T-helper 2 cell (primary cell): ENCODE measurements at places on chromosomes 7 and 10.

DNA sequence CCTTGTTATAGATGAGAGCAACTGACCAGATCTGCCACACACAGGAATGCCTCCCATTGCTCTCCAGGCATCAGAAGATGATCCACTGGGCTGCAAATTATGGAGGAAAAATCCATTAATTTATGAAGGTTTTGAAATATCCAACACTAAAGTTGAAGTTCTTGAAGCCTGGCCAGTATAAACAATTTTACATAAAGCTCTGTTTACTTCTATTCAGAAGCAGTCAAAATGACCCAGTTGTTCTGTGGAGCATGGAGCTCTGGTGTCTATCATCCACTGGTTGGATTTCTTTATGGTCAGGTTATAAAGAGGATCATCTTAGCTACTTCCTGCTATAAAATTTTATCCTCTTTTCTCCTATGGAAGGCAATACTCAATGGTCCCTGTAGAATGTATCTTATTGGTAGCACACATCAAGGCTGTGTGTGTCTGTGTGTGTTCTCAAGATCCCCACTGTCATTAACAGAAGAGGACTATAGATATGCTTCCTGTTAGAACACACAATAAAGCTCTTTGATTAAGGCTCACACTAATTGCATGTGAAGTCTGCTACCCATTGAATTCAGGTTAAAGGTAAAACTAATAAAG, 747.4 kb downstream of the SUGCT start:
- DNase-seq = no peak

DNA sequence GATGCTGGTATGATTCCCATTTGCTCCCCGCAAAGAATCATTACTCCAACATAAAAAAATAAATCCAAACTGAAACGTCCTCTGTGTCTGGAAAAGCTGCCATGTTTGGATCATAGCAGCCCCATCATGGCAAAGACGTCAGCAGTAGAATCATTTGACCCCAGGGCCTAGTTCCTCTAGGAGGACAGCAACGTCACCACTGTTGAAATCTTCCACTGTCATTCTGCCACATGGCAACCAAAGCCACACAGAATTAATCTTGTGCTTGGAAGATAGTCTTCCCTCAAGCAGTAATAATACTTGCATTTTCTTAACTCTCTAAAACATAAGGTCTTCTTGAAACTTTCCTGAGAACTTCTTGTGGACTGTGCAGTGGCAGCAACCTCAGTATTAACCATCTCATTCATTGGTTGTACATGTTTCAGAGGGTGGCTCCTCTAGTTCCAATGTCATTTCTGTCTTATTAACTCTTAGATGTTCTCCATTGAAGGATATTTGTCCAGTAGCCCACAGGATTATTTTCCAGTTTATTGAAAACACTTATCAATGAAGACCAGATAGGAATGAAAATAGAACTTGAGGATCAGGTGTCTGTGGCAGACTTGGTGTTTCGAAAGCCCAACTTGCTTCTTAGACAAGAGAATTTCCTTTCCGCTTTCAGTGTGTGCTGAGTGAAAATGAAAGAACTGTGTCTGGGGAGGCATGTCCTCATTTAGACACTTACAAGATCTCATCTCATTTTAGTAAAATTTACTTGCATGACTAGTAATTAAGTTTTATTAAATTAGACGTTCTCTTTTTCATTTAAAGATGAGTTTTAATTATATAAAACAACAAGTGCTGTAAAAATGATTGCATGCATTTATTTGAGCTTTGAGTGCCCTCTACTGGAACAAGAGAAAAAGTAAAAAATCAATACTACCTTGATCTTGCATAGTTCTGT, 28.9 kb upstream of the INHBA start:
- DNase-seq = no peak

GRCh38 chr10:79305515-79305914, 41.8 kb upstream of the PPIF start:
- no peak for DNase-seq

DNA sequence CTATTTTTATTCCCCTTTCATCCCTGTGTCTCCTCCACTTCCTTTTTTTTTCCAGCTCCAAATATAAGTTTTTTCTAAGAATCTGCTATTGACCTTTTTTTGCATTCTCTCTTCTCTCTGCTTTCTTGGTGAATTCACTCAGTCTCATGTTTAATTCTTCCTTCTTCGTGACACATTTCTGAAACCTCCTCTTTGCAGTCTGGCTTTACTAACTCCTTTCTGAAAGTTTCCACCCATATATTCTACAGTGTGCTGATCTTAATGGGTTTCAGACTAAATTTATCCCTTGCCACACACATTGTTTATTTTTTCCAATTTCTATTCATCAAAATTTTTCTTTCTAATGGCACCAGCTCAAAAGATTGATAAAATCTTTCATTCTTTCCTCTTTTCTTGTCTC, 47.8 kb upstream of the CALD1 start:
- no peak for DNase-seq

DNA sequence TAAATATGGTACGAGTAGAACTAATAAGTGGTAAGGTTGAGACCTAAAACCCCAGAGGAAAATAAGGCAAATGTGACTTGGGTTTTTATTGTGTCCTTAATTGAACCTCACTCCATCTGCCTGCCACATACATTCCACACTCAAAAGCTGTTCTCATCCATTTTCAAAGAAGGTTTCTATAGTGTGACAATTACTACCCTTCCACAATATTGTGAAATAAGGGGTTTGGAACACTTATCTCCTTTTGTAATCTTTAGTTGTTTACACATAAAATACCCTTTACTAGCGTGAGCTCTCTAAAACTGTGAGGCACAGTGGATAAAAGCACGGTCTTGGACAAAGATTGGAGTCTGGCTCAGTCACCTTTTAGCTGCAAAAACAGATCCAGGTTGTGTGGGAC, 166.6 kb downstream of the THSD7A start:
- DNase-seq = no peak

GRCh38 chr10:7618461-7618860, 48.3 kb downstream of the ITIH5 start:
- no peak for DNase-seq
